CD4-positive, alpha-beta T cell treated with Interleukin-15 for 1 hour (primary cell): ENCODE measurements at places on chromosomes 6 and 20.
A peak's percentile ranks its signal among the peaks of the same experiment; 100 is the strongest.

- peak; percentile 85 for DNase-seq
Observed at GRCh38 chr20:58891086-58891717, 38.7 kb downstream of the GNAS start.

- DNase-seq = no peak
Observed at GRCh38 chr6:147695819-147696218, 187.3 kb downstream of the SAMD5 start.

- DNase-seq = no peak
Observed at GRCh38 chr6:20056350-20056992, 155.8 kb downstream of the MBOAT1 start.

DNA sequence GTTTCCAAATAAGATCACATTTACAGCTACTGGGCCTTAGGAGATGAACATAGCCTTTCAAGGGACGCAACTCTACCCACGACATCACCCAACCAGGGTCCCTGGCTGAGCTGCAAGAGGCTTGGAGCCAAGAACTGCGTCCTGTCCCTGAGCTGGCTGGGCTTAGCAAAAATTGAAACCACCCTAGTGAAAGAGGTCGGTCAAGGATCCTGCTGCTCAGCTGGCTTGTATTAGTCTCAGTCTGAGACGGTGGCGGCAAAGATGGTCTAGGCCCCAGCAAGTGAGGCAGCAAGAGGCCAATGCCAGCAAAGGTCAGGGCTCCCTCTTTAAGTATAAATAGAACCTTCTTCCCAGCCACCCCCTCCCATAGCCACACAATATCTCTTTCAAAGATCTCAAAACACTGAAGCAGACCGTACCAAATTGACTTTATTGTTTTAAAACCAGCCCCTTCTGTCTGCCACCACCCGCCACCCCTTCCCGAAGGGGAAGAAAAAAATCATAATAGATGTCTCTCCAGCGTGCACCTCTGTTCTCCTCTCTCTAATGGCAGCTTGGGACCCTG is 140.5 kb downstream of the EYA2 start:
- no peak for DNase-seq

GRCh38 chr6:142469220-142469619 is 167.4 kb downstream of the ADGRG6 start:
- no peak for DNase-seq

- DNase-seq = peak; percentile 67
Observed at GRCh38 chr20:63178889-63179686, 36.8 kb downstream of the YTHDF1 start.

GRCh38 chr20:51583073-51583472 is 40.6 kb upstream of the NFATC2 start:
- DNase-seq = no peak

GRCh38 chr20:40781327-40782042 is 92.4 kb upstream of the MAFB start:
- no peak for DNase-seq

DNA sequence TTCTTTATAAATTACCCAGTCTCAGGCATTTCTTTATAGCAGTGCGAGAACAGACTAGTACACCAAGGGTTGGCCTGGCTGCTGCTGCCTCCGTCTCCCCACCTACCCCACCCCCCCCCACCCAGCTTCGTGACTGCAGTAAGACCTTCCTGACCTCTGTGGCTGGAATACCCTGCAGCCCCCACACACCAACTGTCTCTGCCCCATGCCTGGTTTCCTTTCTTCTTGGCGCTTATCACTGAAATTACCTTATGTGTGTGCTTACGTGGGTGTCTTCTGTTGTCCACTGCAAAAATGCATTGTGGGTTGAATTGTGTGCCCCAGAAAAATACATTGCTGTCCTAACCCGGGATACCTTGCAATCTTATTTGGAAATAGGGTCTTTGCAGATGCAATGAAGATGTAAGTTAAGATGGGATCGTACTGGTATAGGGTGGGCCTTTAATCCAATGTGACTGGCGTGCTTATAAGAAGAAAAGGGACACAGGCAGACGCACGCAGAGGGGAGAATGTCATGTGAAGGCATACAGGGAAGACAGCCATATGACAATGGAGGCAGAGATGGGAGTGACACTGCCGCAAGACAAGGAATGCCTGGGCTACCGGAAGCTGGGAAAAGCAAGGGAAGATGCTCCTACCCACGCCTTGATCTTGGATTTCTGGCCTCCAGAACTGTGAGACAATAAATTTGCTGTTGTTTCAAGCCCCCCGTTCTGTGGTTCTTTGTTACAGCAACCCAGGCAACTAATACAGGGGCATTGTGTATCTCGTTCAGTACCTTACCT is 15.4 kb downstream of the SYNJ2 start:
- no peak for DNase-seq

DNA sequence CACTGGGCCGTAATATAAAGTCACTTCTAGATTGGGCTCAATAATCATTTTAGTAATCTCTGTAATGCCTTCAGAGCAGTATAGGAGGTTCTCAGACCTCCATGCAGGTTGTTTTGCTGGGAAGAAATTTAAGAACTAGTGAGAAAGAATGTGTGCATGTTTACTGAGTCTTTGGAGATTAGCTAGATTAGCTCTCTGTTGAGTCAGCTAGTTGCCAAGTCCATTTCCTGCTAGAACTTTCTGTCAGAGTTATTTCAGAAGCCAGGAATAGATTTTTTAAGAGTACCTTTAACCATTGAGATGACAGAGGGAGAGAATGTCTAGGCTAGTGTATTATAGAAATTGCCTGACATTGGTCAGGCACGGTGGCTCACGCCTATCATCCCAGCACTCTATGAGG is 33.3 kb downstream of the ORC3 start:
- DNase-seq = no peak

- DNase-seq = no peak
Observed at GRCh38 chr6:17666646-17667045, 40.1 kb downstream of the NUP153 start.

DNA sequence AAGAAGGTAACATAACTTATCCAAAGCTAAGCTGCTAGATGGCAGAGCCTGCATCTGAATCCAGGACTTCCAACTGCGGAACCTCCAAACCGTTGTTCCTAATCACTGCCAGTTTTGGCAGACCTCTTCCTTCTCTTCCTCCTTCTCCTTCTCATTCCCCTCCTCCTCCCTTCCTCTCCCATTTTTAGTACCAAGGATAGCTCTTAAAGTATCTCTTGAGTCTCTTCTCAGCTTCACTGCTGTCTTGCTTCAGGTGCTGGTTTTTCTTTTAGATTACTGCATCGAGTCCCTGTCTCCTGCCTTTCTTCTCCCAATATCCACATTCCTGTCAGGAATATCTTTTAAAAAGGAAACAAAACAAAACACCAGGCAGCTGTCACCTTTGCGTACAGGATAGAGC is 77.1 kb downstream of the CDYL start:
- DNase-seq = no peak

GRCh38 chr6:49606721-49607390 is 29.8 kb downstream of the RHAG start:
- no peak for DNase-seq
